ENCODE measurements at places on chromosomes 5 and 9.
A peak's percentile ranks its signal among the peaks of the same experiment; 100 is the strongest.

DNA sequence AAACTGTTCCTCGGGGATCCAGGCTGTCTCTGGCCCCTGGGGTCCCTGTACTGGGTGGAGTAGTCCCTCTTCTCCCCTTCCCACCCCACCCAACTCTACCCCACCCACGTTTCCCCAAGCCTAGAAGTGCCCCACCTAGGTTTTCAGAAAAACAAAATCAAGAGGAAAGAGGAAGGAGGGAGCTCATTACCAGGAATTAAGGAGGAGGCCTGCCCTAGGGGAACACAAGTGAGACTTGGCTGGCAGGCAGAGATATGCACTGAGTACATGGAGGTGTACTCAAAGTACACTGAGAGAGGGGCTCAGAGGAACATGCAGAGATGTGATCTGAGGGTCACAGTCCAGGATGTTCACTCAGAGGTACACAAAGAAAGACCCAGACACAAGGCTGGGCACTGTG, 10.2 kb downstream of the AQP3 start:
- no peak for DNase-seq

- no peak for DNase-seq
Measured at GRCh38 chr5:219991-220390, 1.9 kb downstream of the SDHA start.

- DNase-seq: no peak
Measured at GRCh38 chr5:181187500-181188213, 17.3 kb downstream of the TRIM7 start.

- DNase-seq: no peak
Measured at GRCh38 chr9:693201-694091, 148.1 kb upstream of the DMRT1 start.

DNA sequence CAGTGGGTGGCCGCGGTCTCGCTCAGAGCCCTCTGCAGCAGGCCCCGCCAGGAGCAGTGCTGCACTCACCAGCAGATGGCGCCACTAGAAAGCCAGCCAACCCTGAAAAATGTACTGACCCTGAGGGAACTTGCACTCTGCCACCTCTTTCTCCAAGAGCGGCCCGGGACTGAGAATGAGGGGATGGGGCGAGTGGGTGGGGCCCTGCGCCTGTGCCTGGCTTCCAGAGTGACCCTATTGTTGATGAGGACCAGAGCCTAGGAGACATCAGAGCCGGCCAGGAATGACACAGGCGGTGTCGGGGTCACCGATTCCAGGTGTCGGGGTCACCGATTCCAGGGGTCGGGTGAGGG, 2.9 kb upstream of the IL17B start:
- peak; percentile 21 for DNase-seq

Measured in NCI-H774 (cell line).